ENCODE measurements at places on chromosomes 5 and 9. TPM values are rescaled to one million over a fixed set of nuclear protein-coding genes. Genes with fewer than 3 reads are reported as not detected.
A peak's percentile ranks its signal among the peaks of the same experiment; 100 is the strongest.

GRCh38 chr9:90793729-90794128, 7.9 kb upstream of the SYK start:
- no peaks in the 10 kb centered on the region for H3K27me3 ChIP-seq
- no peak for DNase-seq
- no peaks in the 10 kb centered on the region for H3K36me3 ChIP-seq
- H3K4me1 ChIP-seq = no peaks in the 10 kb centered on the region
- H3K27ac ChIP-seq = no peak overlapping the region

Gene ZFP2
- 1.5 TPM for total RNA-seq

GRCh38 chr9:89779405-89780203, 174.8 kb downstream of the GADD45G start:
- H3K27me3 ChIP-seq = no peaks in the 10 kb centered on the region
- H3K4me3 ChIP-seq = no peak overlapping the region
- no peak for DNase-seq
- no peaks in the 10 kb centered on the region for H3K4me1 ChIP-seq
- no peaks in the 10 kb centered on the region for H3K36me3 ChIP-seq

- no peaks in the 10 kb centered on the region for H3K27me3 ChIP-seq
- no peak overlapping the region for H3K4me3 ChIP-seq
- H3K27ac ChIP-seq = no peak overlapping the region
- H3K4me1 ChIP-seq = no peaks in the 10 kb centered on the region
Measured at GRCh38 chr5:78552729-78553342, 95.7 kb downstream of the LHFPL2 start.

Gene EQTN
- not detected for total RNA-seq

DNA sequence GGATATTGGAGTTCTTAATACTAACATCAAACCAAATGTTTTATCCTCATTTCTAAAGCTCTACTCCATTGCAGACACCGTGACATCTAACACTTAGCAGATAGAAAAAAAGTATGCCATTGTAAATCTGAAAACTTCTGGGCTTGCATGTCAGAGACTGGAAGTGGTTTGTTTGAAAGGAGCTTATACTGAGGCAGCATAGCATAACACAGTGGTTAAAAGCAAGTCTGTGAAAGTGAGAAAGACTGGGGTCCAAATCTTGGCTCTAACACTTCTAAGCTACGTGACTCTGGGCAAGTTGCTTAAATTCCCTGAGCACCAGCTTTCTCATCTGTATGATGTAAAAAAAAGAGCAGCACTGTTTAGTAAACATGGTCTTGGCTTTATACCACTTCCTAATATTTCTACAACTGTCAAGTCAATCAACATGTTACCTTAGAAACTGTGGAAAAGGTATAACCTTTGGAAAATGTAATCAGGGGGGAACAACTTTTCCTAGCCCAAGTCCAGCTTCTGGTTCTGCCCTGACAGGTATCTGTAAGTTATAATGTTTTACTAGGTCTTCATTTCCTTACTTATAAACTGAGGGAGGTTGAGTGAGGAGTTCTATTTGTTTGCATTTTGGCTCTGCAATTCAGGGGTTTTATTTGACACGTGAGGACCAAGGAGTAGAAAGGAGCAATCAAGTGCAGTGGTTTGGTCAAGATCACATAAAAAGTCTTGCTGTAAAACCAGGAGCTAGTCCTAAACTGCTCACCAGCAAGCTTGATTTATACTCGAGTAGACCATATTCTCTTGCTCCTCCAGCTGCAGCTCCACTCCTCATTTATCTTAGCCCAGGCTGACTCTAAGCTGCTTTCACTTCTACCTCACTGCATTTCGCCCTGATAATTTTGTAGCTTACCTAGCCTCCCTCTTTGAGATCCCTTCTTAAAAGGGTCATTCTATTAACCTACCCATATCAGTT, 541.0 kb downstream of the RAB3C start:
- H3K36me3 ChIP-seq = no peaks in the 10 kb centered on the region
- no peak overlapping the region for H3K4me3 ChIP-seq
- H3K27me3 ChIP-seq = no peaks in the 10 kb centered on the region
- peaks cover 19% of the 10 kb centered on the region for H3K4me1 ChIP-seq

DNA sequence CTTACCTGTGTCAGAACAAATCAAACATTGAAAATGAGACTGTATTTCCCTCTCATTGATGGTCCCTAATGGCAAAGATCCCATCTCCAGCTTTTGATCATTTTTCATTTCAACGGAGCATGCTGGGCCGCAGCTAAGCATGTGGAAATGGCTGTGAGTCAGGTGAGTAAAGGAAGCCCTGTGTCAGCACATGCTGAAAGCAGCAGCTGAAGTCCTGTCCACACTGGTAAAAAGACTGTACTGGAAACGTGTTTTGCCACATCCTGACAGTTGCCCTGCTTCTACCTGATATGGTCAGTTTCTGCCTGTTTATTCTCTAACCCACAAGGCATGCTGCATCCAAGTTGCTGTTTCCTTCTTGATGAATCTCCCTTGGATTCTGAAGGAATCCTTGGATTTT, 330.1 kb downstream of the EFNA5 start:
- no peaks in the 10 kb centered on the region for H3K27me3 ChIP-seq
- no peak overlapping the region for H3K4me3 ChIP-seq
- no peak for DNase-seq
- peak overlapping the region; percentile 43 for H3K27ac ChIP-seq
- H3K4me1 ChIP-seq = no peaks in the 10 kb centered on the region
- no peaks in the 10 kb centered on the region for H3K36me3 ChIP-seq

Gene COL15A1
- 10.6 TPM for total RNA-seq

- no peak for DNase-seq
- H3K27me3 ChIP-seq = no peaks in the 10 kb centered on the region
- no peak overlapping the region for H3K27ac ChIP-seq
- no peaks in the 10 kb centered on the region for H3K36me3 ChIP-seq
- H3K4me1 ChIP-seq = peaks cover 49% of the 10 kb centered on the region
Measured at GRCh38 chr5:113164021-113164420, 187.4 kb downstream of the DCP2 start.

DNA sequence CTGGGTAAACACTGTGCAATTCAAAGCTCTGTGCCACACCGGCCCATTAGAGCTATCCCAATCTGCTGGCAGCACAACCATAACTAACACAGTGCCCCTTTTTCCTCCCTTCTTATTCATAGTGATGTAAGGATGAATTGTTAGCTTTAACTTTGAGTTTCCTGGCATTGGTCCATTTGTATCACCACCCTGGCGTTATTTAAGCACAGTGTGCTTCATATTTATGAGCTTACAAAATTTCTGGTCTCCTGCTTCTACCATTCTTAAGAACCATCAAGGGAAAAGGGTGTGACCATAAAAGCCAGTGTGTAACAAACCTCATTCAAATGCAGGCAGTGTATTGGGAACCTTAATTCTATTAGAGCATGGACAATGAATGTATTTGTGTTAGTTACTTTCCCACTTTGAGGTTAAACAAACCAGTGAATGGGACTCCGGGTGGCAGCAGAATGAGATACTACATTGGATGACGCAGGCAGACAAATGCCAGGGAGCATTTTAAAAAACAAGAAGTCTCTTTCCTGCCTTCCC, 222.6 kb downstream of the TMEM161B start:
- H3K27ac ChIP-seq = no peak overlapping the region
- H3K27me3 ChIP-seq = no peaks in the 10 kb centered on the region
- no peak for DNase-seq

- H3K27me3 ChIP-seq = no peaks in the 10 kb centered on the region
- H3K4me3 ChIP-seq = peak within 1 kb of the TSS; percentile 82
- peaks cover 5% of the 10 kb centered on the region for H3K4me1 ChIP-seq
- peak within 1 kb of the TSS; percentile 89 for H3K27ac ChIP-seq
- DNase-seq = peak; percentile 48
Measured at GRCh38 chr9:77177143-77177893, at the start of gene VPS13A. TSS of gene VPS13A (plus strand) at chr9:77177534. CDS start at chr9:77177705, 171 bp downstream.

- peak overlapping the region; percentile 31 for H3K27ac ChIP-seq
- no peak overlapping the region for H3K4me3 ChIP-seq
- no peaks in the 10 kb centered on the region for H3K27me3 ChIP-seq
- no peak for DNase-seq
Measured at GRCh38 chr9:72334658-72335337, 30.2 kb downstream of the ZFAND5 start.

DNA sequence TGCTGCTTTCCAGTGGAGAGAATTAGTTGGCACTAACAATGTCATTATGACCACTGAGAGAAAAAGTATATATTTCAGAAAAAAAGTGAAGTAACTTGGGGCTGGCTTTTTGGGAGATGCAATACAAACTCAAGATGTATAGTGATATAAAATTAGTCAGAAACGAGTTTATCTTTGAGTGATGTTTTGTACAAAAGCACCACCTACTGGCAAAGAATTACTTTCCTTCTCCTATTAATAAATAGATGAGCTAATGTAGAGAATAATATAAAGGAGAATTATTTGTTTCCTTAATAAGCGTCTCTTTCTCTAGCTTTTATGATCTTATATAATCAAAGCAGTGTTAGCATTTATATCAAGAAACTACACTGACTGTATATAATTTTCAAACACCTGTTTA, 158.8 kb downstream of the MEF2C start:
- H3K27ac ChIP-seq = no peak overlapping the region
- no peak overlapping the region for H3K4me3 ChIP-seq
- no peak for DNase-seq
- H3K27me3 ChIP-seq = no peaks in the 10 kb centered on the region
- H3K36me3 ChIP-seq = no peaks in the 10 kb centered on the region

- peaks cover 90% of the 10 kb centered on the region for H3K4me1 ChIP-seq
- H3K27ac ChIP-seq = peak overlapping the region; percentile 55
Measured at GRCh38 chr5:132466433-132467286, 23.9 kb downstream of the IRF1 start.

GRCh38 chr5:40220260-40220659, 459.5 kb upstream of the PTGER4 start:
- H3K36me3 ChIP-seq = no peaks in the 10 kb centered on the region
- no peak for DNase-seq
- H3K4me3 ChIP-seq = no peak overlapping the region

- H3K27me3 ChIP-seq = no peaks in the 10 kb centered on the region
- H3K36me3 ChIP-seq = no peaks in the 10 kb centered on the region
- no peak overlapping the region for H3K4me3 ChIP-seq
- no peak for DNase-seq
- no peaks in the 10 kb centered on the region for H3K4me1 ChIP-seq
Measured at GRCh38 chr5:50889790-50890189, 223.4 kb downstream of the PARP8 start.

DNA sequence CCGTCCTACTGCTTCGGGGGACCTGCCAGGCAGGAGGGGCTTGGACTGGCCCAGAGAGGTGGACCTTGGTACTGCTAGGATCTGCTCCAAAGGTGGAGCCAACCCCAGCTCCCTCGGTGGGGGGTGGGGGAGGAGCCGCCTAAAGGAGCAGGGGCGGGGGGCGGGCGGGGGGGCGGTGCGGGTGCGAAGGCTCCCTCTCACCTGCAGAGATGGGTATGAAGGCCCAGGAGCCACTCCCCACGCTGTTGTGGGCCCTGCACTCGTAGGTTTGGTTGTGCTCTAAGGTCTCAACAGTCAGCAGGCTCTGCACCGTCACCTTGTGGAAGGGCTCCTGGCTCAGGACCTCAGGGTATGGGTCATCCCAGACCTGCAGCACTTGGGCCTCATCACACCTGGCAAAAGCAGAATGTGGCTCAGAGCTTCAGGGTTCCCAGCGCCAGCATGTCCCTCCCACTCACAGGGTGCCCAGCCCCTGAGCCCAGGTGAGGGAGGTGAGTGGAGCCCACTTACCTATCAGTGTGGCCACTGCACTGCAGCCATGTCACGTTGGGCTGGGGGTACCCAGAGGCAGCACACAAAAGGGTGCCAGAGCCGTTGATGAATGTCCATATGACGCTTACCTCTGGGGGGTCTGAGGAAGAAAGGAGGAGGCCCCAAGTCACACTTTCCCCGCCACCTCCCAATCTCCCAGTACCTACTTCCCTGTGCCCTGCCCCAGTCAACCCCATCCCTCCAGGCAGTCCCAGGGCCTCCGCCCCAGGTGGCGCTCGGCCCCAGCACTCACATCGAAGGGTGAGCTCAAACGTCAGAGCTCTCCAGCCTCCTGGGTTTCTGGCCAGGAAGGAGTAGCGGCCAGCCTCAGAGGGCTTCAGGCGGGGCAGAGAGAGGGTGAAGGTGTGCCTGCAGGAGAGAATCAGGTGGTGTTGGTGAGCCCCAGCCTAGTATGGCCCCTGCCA, 16.4 kb downstream of the CSF1R start:
- H3K4me1 ChIP-seq = no peaks in the 10 kb centered on the region
- no peak for DNase-seq
- no peaks in the 10 kb centered on the region for H3K27me3 ChIP-seq
- no peak overlapping the region for H3K4me3 ChIP-seq

DNA sequence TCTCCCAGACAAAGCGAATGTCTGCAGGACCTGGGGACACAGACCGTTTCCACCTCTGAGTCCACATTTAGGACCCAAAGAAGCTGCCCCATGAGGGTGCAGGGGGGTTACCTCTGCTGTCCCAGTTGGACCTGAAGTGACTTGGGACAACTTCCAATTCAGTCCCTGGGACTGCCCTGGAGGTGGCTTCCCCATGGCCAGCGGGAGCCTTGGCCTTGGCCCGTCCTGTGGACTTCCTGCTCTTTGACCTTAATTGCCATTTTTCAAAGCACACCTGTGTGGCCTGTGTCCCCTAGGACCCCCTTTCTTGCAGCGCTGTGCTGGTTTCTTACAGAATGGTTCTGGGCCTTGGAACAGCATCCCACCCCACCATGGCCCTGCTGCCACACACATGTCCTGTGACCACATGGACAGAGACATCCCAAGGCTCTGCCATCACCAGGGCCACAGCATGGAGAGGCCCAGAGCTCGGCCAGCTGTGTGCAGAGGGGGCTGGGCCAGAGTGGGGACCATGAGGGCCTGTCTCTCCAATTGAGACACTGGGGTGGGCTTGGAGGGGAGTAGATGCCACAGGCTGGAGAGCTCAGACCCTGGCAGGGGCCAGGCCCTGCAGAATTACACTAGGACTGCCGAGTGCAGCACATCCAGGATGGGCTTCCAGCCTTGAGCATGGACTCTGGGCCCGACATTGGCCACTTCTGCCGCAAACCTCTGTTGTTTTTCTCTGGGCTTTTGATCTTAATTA, 45.8 kb downstream of the SECISBP2 start:
- no peak for DNase-seq
- no peaks in the 10 kb centered on the region for H3K27me3 ChIP-seq

DNA sequence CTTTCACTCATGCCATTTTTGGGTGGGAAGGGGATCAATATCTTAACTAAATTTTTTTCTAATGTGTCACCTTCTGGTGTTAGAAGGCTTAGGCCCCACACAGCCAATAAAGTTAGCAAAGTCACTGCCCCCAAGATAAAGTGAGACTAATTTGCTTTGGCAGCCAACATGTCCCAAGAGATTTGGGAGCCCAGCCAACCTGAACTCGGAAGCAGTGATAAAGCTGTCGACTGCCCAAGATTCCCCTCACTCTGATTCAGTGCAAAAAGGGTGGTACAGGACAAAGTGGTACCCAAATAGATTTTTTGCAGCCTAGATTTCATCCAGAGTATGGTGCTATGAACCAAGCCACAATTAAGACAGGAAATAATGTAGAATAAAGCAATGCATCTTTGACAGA, 572.5 kb upstream of the ARRDC3 start:
- no peaks in the 10 kb centered on the region for H3K4me1 ChIP-seq
- no peaks in the 10 kb centered on the region for H3K27me3 ChIP-seq
- H3K27ac ChIP-seq = no peak overlapping the region
- no peaks in the 10 kb centered on the region for H3K36me3 ChIP-seq
- no peak overlapping the region for H3K4me3 ChIP-seq

GRCh38 chr9:27059907-27060306, 49.1 kb upstream of the TEK start:
- no peak overlapping the region for H3K27ac ChIP-seq
- no peaks in the 10 kb centered on the region for H3K27me3 ChIP-seq
- peaks cover 28% of the 10 kb centered on the region for H3K36me3 ChIP-seq
- no peak for DNase-seq
- H3K4me1 ChIP-seq = no peaks in the 10 kb centered on the region

Data from esophagus squamous epithelium (tissue), 5 donors.